Hepatic stellate cell (primary cell): ENCODE measurements at places on chromosomes 2 and 18.

DNA sequence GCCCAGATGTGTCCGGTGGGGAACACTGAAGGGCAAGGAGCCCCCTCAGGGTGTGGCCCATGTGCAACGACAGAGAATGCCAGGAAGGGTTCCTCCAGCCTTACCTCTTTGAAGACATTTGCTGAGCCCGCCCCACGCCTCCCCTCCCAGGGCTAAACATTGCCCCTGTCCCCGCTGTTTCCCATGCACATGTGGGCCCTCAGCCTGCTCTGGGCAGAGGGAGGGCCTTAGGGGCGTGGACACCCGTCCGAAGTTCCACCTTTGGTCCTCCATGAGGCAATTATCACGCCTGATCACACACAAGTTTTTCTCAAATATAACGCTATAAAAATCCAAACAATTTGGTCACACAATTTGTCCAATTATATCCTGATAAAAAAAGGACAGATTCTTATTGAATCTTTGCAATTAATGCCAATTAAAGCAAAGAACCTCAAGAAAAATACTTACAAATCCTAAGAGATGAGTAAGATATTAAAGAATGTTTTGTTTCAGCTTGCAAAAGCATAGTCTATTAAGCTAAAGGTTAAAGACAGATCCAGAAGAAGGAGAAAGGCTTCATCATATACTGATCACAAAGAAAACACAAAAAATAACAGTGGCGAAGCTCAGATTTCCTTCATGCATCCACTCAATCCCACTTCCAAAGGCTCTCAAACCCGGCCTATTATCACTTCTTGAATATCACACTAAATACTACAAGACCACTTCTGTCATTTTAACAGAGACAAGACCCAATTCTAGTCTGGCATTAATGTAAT, 55.2 kb upstream of the LDLRAD4 start:
- DNase-seq = peak; percentile 48

DNA sequence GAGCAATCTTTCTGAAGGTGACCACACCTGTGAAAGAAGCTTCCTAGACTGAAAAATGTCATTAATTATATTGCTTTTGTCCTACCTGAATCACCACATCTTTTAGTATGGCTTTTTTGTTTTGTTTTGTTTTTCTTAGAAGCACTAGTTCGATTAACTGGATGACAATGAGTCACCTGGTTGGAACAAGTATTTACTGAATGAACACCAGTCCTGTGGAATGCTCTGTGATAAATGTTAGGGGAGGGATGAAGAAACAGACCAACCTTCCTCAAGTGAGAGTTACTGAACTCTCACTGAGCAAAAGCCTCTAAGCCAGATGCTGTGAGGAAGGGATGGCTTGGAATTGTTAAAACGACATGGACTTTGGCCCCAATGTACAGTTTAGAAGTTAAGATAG, 26.8 kb upstream of the DCC start:
- DNase-seq = no peak

DNA sequence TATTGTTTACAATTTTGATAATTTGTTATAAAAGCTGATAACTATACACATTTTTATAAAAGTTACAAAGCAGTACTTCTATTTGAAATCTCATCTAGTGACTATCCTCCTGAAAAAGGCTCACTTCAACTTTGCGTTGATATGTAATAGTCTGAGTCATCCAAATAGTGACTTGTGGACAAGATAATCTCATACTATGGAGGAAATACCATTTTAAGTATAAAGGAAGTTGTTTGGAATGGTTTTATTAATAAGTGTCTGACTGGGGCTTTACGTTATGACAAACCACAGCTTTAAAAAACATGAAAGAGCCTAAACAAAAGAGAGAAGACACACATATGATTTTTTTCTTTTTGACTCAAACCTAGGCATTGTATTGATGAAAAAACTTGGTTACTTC, 272.3 kb upstream of the COL3A1 start:
- DNase-seq = no peak

DNA sequence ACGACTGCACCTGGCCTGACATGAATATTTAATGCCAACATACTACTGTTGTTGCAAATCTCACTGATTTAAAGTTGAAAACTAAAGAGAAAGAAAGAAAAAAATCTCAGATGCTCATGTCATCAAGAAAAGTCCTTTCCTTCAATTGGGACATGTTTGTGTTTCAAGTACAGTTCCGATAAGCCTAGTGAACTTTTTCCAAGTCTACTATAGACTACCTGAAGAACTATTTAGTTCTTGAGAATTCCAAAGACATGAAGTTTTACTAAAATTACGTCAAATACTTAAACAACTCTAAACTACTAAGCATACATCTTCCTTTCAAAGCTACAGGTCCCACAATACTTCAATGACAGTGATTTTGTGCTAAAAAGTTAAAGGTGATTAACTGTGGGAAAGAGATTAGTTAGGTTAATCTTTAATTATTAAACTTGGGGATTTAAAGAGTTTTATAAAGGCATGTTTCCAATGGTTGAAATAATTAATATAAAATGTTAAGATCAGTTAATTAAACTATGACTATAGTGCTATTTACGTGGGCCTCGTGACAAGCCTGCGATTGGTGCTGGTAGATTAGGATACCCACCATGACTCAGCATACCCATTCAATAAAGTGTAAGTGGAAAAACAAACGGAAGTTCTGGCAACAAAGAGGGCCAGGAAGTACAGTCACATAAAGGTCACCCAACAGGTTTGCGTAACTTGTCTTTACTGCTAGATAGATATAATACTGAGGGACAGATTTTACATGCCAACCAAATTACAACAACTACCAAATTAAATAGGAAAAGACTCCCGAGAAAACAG, 55.5 kb downstream of the SEPTIN10 start:
- DNase-seq = peak; percentile 10

GRCh38 chr2:217757108-217757463, 245.7 kb downstream of the TNS1 start:
- no peak for DNase-seq

- DNase-seq = no peak
Observed at GRCh38 chr2:16002144-16002543, 61.8 kb downstream of the MYCN start.

DNA sequence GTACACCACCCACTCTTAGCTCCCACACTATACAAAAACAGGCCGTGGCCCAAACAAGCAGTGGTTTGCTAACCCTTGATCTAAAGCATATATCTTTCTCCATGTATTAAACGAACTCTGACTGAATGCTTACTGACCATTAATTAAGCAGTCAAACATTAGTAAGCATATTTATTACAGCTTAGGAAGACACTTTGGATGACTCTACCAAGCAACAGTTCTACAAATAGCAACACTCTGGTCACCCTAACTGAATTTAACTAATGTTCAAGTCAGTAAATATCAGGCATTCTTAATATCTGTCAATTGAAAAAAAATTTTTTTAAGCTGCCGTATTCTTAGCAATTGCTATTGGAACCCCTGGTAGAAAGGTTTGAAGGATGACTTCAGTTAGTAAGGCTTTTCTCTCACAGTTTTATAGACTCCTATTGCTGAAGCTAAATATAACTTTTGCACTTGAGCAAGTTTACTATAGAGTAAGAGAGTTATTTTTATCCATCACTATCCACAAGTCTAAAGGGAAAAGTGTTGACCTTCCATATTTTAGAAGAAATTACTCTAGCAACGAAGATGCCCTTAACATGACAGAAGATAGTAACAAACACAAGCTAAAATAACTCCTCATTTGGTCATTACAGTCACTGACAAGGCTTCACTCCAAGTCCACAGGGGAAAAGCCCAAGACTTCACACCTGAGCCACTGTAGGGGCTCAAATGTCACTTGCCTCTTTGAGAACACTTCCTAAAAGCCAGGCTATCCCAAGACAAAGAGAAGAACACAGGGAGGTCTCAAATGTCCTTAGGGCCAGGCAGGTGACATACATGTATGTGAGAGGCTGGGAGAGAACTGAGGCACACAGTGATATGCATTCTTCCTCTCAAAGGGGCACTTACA, 74.4 kb downstream of the RTN4 start:
- DNase-seq = no peak

- DNase-seq = no peak
Observed at GRCh38 chr2:95072424-95072823, 46.9 kb downstream of the MAL start.

DNA sequence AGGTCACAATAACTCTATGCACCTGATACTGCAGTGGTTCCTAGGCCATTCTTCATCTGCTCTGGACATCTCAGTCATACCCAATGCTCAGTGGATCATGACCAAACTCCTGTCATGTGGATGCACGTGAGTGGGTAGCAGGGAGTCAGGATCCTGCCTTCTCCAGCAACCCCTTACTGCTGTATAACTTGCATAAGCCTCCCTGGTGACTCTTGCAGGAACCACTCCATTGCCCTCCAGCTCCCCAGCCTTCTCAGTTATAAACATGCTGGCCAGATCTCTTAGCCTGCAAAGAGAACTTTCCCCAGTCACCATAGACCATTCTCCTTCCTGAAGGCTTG, 98.6 kb upstream of the ZNF397 start:
- DNase-seq = no peak

DNA sequence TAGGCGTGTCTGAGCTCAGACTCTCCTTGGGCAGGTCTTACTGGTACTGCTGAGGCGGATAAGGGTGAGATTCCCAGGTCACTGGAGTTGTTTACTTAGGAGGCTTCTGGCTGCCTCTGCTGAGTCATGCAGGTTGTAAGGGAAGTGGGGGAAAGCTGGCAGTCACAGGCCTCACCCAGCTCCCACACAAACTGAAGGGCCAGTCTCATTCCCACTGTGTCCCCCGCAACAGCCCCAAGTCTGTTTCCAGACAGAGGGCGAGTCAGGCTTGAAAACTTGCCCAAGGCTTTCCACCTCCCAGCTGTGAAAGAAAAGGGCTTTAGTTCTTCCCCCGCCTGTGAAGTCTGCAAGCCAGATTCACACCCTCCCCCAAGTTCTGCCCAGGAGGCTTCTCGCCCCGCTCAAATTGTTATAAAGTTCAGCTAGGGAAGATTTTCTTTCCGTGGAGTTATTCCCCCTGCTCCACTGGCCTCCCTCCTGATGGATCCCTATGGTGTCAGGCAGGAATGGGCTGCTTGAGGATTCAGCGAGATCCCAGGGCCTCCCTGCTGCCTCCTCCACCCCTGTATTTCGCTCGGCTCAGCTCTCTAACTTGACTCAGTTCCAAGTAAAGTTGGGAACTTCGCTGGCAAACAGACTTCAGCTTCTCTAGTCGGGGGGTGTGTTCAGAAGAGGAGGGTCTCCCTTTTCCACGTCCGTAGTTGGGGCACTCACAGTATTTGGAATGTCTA, 248.6 kb downstream of the NR4A2 start:
- DNase-seq = no peak

GRCh38 chr18:65487569-65487968, 263.2 kb upstream of the CDH7 start:
- no peak for DNase-seq

- no peak for DNase-seq
Observed at GRCh38 chr2:56380861-56381260, 197.1 kb downstream of the CCDC85A start.

- DNase-seq = no peak
Observed at GRCh38 chr18:61808286-61808685, 84.5 kb downstream of the RNF152 start.

- DNase-seq = no peak
Observed at GRCh38 chr2:175806125-175806490, 196.0 kb downstream of the LNPK start.

GRCh38 chr2:237223201-237223861, 137.6 kb downstream of the COPS8 start:
- peak; percentile 69 for DNase-seq

GRCh38 chr2:88627055-88627855, at the start of gene EIF2AK3:
TSS of gene EIF2AK3 (minus strand) at chr2:88627464. CDS start at chr2:88627274, 190 bp downstream.
- DNase-seq = peak; percentile 97

GRCh38 chr2:171432969-171433762, 624 bp downstream of the METTL8 start:
- DNase-seq = peak; percentile 12

DNA sequence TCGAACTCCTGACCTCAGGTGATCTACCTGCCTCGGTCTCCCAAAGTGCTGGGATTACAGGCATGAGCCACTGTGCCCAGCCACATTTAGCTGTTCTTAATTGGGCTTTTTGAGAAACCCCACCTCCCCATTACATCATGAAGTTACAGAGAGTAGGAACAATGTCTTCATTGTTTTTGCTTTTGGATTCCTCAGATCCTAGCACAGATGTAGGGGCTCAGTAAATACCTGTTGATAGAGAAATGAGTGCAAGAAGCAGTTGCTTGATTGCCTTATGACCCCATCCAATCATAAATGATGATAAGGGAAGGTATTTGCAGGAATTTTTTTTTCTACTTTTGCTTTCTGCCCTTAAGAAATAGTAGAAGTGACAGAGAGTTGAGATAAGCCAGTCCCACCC, 25.4 kb downstream of the GREB1L start:
- DNase-seq = no peak

DNA sequence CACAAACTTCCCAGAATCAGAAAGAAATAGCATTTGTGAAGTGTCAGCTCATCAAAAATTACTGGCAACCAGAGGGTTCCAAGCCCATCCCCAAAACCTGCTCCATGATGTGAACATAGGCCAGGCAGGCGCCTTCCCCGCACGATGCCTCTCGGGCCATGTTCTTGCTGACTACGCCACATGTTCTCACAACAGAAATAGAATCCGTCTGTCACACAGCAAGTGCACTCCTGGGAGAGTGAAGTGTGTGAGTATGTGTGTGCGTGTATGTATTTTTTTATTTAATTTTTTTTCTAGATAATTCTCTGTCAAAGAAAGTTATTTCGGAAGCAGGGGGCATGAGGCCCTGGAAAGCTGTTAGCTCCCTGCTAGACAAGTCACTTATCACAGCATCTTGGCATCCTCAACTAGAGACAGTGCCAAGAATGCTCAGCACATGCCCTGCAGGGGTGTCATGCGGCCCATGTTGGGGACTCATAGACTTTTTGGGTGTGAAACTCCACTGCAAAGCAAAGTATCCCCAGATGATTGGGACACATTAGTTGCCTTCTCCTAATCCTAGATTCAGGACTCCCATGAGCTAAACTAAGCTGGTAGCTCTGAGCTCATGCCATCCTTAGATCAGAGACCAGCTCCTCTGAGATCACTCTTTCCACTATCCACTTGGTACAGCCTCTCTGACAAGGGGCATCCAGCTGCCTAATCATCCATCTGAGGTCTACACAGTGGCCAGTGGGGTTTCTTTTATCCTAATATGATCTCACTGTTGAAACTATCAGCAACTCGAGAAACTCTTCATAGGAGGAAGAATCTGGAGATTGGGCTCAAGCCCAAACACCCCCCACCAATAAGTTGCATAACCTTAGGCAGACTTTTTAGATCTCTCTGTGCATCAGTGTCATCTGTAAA, 53.2 kb upstream of the CYRIA start:
- DNase-seq = no peak

DNA sequence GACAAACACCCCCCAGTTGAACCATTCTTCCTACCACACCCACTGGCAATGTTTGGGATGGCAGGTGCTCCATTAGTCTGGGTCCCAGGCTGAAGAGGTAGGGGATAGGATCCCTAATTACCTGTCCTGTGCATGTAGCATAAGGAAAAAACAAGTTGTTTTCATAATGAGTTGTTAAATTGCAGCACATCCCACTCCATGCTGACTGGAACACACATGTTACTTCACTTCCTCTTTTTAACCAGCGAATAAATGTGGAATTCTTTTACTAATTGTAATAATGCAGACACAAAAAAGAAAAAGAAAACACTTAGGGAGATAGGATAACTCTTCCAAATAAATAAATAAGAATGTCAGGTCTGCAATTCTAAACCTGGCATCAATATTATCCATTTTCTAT, 11.8 kb upstream of the CBLN2 start:
- no peak for DNase-seq
